Fibroblast of skin of abdomen (primary cell): ENCODE measurements at places on chromosomes 11 and 22.

- DNase-seq, result no peak
These were observed 337 bp downstream of the RPLP2 start for GRCh38 chr11:810040-810567.

DNA sequence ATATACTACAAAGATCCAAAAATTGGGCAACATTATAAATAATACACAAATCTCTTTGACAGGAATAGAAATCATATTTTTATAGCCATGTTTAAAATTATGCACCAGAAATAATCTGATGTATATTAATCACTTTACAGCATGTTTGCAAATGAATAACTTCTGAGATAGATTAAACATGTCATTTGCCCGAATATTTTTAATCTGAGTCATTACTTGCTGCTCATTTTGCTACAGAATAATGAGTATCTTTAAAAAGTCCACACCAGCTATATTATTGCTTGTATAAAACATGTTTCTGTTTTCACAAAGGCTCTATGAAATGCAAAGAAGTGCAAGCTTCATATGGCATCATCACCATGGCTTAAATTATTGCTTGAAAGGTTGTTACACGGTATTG lies 336.8 kb downstream of the GUCY1A2 start:
- DNase-seq, result peak; percentile 28

- no peak for DNase-seq
These were observed 2.0 kb upstream of the TESMIN start for GRCh38 chr11:68753300-68753699.

DNA sequence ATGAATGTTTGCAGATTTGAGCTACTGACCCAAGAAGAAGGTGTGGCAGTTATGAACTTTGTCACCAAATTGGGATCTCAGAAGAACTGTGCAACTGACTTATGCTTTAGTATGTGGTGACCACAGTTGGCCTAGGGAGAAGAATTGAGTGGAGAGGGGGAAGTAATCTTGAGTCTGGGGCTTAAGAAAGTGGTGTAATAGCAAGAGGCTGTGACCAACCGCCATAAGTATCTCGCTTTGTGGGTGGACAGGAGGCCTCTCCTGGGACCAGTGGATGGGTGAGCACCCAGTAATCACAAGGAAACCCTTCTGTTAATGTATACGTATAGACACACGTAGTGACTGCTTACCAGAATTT lies 12.7 kb upstream of the IL10RA start:
- DNase-seq, result no peak

- DNase-seq, result no peak
These were observed 20.9 kb downstream of the OOSP3 start for GRCh38 chr11:59899532-59899931.

DNA sequence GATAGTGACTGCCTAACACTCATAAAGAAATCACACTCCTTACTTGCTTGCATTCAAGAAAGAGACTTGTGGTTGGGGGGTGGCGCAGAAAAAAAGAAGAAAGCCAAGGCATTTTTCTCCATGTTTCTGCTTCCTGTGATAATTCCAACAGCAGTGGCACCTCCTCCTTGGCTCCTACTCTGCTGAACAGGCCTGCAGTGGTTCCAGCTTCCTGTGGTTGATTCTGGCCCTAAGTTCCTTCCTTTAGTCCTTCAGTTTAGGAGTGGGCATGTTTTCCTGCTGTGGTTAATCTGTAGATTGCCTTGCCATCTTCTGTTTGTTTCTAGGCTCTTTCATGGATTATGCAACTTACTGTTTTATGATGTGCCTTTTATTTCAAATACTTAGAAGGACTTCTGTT lies 940.4 kb downstream of the DLG2 start:
- no peak for DNase-seq

DNA sequence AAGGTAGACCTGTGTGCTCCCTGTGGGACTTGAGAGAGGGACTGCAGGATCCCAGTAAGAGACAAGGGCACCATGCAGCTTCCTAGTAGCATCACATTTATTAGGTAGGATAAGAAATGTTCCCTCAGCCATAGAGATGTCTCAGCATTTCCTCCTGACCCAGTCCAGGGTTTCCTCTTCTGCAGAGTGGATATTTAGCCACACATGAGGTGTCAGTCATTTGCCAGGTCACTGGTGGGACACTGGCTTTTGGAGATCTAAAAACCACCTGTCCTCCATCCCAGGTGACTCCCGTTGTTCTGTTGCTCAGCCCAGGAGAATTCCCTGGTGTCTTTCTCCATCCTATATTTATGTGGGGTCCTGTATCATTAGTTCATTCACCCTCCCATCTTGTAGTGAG lies 117.5 kb upstream of the NNMT start:
- DNase-seq, result no peak

DNA sequence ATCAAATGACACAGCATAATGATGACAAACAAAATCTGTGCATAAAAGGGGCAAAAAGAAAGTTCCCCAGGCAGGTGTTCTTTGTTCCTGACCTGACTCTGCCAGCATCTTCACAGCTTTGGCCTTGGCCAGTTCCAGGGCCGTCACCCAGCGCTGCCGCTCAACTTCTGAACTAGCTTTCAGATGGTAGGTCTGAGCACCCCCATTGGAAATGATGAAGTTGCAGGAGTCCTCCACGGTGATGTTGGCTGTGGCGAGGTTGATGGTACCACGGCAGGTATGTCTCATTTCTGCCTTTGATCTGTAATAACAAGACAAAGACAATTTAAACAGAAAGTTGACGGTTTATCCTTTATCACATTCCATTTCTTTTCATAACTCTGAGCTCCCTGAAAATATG lies 5.3 kb downstream of the OSBP start:
- DNase-seq, result no peak

GRCh38 chr11:64352099-64352994 lies 6.6 kb upstream of the RPS6KA4 start:
- DNase-seq, result no peak

DNA sequence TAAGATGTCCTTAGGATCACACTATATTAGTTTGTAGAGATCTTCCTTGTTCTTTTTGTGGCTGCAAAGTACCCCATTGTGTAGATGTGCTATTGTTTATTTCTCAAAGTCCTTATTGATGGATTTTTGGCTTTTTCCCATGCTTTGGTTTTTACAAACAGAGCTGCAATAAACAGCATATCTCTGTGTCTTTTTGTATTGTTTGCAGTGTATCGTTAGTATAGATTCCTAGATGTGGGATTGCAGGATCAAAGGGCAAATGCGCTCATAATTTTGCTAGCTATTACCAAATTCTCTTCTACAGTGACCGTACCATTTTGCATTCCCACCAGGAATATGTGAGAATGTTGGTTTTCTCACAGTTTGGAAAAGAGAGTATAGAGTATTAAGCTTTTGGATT lies 27.5 kb upstream of the FTH1 start:
- no peak for DNase-seq

DNA sequence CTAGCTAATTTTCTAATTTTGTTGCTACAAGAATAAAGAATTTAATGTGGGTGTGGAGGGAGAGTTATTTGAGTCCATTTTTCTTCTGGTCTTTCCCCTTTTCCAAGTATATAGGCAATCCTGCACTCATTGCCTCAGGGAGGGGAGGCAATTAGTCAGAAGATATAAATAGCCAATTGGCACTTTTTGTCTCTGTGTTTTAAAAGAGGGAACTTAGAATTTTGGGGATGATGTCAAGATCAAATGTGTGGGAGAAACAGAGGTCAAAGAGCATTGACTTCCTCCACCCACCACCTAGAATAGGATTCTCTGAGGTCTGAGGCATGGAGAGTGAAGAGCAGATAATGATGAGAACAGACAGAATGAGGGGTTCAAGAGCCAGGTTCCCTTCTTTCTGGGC lies 120.3 kb upstream of the ZC3H12C start:
- no peak for DNase-seq

GRCh38 chr22:26679003-26679629 lies 21.7 kb downstream of the MIAT start:
- DNase-seq, result peak; percentile 80

GRCh38 chr11:68204402-68204801 lies 8.7 kb downstream of the KMT5B start:
- no peak for DNase-seq

DNA sequence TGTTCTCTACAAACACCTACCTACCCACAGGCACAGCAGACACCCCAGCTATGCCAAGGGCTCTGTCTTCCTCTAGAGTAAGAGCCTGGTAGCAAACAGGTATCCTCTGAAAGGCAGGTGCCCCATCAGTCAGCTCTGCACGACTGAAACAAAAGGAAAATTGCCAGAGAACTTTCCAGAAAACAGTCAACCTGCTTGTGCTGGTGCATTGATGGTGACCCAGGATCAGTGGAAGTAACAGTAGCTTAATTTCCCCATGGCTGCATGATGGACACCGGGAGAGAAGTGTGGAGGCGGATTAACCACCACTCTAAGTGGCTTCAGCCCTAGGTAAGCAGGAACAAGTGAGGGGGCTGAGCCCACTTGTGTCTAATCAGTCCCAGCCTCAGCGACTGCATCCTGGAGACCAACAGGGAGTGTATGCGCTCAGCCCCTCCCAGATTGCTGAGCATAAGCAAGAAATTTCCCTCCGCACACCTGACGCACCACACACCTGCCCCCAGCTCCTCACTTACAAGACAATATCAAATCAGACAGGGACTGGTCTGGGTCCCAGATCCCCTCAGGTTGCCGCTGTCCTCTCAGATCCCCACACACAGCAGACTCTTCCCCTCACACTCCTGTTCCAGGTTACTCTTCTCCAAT lies 70.7 kb upstream of the IGLL5 start:
- no peak for DNase-seq

DNA sequence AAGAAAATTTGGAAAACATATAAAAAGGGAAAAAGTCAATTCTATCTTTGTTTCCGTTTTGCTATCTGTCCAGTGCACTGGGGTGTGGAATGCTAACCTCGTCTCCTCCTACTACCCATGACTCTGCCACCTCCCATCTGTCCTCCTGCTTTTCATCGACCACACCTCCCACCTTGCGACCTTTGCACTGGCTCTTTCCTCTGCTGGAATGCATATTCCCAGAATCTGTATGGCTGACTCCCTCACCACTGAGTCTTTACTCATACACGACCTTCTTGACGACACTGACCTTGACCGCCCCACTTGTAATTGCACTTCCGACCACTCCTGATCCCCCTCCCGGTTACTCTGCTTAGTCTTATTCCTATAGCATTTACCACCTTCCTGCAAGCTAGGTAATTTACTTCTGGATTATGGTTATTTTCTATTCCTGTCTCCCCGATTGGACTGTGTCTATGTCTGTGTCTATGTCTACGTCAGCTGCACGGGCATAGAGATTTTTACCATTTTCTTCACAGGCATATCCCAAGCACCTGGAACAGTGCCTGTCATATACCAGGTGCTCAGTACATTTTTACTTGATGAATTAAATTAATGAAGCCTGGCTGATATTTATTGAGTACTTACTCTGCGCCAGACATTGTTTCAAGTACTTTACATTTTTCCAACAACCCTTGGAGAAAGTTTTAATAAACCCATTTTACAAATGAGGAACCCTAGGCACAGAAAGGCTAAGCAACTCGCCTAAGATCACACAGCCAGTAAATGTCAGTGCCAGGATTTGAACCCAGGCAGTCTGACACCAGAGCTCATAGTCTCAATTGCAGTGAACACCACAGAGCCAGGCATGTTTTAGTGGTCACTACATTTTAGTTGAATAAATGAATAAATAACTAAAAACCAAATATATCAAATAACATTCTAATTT lies 89.3 kb upstream of the SLC22A12 start:
- DNase-seq, result no peak

DNA sequence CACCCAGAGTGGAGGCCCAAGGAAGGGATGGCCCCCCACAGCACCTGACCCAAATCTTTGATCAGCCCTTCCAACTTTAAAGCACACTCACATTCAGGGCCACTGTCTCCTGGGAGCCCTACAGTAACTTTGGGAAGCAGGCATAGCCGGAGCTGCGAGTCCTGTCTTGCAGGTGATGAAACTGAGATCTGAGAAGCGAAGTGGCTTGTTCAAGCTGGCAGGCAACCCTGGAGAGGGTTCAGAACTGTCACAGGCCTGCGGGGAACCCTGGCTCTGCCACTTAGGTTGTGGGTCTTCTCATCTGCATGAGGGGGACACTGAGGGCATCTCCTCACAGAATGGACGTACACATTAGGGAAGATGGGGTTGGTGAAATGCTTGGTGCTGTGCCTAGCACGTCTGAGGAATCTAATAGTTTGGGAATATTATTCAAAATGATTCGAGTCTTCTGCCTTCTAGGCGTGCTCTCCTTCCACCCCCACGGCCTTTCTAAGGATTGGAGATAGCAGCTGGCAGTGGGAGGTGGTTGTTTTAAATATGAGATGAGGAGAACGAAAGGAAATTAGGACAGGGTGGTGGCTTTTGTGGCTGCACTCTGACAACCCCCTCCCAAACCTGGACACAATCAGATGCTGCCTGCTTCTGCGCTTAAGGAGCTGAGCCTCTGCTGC lies 18.8 kb upstream of the SUN2 start:
- DNase-seq, result no peak

DNA sequence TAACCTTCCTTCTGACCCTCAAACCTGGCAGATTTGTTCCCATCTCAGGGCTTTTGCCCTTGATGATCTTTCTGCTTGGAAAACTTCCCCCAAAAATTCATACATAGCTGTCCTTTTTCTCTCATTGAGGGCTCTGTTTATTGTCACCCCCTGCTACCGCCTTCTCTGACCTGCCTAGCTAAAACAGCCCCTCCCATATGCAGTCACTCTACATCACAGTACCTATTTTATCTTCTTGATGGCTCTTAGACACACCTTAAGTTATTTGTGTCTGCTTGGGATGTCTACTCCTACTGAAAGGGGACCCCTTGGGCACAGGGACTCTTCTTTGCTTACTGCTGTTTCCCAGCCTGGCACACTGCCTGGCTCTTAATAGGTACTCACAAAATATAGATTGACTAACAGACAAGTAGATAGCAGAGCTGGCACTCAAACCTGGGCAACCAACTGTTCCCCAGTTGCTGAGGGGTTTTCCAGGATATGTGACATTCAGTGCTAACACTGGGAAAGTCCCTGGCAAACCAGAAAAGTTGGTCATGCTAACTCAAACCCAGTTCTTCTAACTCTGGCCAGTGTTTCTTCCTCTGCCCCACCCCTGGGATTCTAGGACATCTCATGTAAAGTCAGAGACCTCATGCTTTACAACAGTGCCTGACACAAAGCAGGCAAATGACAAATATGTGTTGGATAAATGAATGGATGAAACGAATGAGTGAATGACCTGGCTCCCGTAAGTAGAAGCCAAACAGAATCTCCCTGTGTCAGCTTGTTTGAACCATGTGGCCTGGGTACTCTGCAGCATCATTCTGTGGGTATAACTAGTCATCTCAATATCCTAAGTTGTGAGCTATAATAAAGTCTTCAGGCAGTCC lies 19.8 kb upstream of the FJX1 start:
- no peak for DNase-seq

GRCh38 chr22:43955883-43956782 lies 891 bp downstream of the SAMM50 start:
- no peak for DNase-seq

- peak; percentile 47 for DNase-seq
These were observed 128.1 kb upstream of the TOP3B start for GRCh38 chr22:22110548-22111266.

- DNase-seq, result no peak
These were observed 11.8 kb upstream of the WDR74 start for GRCh38 chr11:62850911-62851806.

- DNase-seq, result no peak
These were observed 243.7 kb downstream of the BRD1 start for GRCh38 chr22:49583886-49584505.

GRCh38 chr11:133269267-133269666 lies 263.0 kb downstream of the OPCML start:
- no peak for DNase-seq

- DNase-seq, result peak; percentile 21
These were observed 12.4 kb downstream of the PICK1 start for GRCh38 chr22:38069372-38070249.
